ENCODE measurements at places on chromosomes 11 and 22.
A peak's percentile ranks its signal among the peaks of the same experiment; 100 is the strongest.

DNA sequence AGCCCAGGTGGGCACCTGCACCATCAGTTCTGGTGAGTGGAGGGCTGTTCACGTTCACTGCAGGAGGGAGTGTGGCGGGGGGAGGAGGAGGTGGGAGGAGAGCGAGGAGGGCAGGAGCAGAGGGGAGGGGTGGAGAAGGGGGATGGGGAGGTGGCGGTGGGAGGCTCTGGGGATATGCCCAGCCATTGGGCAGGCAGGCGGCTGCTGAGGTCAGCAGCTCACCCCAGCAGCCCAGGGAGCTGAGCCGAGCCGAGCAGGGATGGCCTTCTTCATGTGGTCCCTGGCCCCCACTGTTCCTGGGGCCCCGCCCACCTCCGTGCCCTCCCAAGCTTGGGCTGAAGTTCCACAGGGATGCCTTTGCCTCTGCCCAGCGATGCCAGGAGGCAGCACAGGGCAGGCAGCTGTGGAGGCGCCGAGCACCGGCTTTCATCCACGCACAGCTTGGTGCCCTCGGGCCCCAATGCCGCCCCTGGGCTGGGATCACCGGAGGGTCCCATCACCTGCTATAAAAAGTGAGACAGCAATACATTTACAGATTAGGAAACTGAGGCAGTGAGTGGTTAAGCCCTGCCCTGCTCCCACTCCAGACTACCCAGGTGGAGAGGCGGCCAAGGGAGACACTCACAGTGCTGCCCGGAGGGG, 21.6 kb downstream of the RTN4R start:
- no peak for DNase-seq

GRCh38 chr11:26715133-26715532, 6.7 kb downstream of the SLC5A12 start:
- no peak for DNase-seq

- peak; percentile 86 for DNase-seq
Observed at GRCh38 chr11:131867457-131868257, 497.2 kb downstream of the NTM start.

DNA sequence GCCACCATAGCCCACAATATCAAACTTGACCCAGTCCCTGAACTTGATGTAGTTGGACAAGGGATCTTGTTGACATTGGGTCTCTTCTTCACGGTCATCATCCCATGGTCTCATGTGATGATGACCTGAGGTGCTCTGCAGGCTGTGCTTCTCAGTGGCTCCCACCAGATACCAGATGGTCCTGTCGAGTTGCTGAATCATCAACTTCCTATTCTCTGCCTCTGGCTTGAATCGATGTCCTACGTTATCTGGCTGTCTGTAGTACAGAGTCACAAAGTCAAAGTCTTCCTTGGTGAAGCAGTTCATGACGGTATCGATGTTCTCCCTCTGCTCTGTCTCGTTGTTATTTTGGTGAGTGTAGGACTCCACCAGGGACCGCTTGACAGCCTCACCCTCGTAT, 145.7 kb upstream of the ALDH3B2 start:
- DNase-seq, result no peak

- peak; percentile 28 for DNase-seq
Observed at GRCh38 chr11:75667831-75668450, 897 bp downstream of the MAP6 start.

GRCh38 chr22:30435674-30436126, 10.1 kb downstream of the MTFP1 start:
- DNase-seq, result no peak

GRCh38 chr11:69215216-69215615, 59.5 kb downstream of the SMIM38 start:
- DNase-seq, result no peak

GRCh38 chr11:45702511-45702910, 37.1 kb upstream of the CHST1 start:
- no peak for DNase-seq

DNA sequence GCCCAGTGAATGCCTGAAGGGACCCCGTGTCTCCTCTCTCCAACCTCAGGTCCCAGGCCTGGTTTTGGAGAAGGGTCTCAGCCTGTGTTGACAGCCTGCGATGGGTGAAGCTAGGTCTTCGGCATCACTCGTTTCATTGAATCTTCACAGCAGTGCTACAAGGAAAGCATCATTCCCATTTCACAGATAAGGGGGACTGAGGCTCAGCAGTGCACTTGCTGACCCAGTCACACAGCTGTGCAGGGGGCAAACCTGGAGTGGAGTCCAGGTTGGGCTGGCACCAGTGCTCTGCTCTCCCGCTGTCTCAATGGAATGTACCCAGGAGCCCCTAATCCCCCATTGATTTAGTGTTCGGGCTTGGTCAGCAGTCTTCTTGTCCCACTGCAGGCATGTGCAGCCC, 10.9 kb upstream of the YWHAH start:
- DNase-seq, result no peak

DNA sequence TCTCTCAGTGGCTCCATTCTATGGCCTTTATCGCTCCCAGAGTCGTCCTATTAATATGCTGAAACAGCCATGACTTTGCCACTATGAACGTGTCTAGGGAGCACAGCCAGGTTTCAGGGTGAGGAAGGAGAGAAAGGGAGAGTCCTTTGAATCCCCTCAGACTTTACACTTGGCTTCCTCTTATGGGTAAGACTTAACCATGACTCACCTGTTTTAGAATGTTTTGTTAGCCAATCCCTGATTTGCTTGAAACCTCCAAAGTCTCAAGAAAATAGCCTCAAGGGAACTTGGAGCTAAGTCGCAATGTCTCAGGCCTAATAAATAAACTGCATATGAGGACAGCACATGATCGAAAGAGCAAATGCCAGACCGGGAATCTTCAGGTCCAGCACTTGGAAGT, 131.2 kb upstream of the RCN1 start:
- peak; percentile 37 for DNase-seq

- peak; percentile 53 for DNase-seq
Observed at GRCh38 chr11:122100037-122100755, 15.8 kb downstream of the BLID start.

DNA sequence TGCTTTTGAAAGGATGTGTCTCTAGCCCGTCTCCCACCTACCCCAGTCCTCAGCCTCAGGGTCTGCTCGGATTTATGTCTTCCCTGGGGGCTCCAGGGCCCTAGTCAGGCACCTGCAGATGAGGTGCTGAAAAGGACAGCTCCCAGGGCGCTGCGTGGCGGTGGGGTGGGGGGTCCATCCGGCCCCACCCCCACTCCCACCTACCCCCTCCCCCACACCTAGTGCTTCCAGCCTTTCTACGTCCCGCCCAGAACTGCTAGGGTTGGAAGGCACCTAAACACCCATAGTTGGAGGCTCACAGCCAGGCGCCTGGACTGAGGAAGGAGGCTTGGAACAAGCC, 1.4 kb upstream of the ROBO3 start:
- no peak for DNase-seq

- DNase-seq, result no peak
Observed at GRCh38 chr11:76339221-76339620, 41.7 kb downstream of the THAP12 start.

GRCh38 chr22:42619261-42620063, 4.8 kb upstream of the POLDIP3 start:
- no peak for DNase-seq

DNA sequence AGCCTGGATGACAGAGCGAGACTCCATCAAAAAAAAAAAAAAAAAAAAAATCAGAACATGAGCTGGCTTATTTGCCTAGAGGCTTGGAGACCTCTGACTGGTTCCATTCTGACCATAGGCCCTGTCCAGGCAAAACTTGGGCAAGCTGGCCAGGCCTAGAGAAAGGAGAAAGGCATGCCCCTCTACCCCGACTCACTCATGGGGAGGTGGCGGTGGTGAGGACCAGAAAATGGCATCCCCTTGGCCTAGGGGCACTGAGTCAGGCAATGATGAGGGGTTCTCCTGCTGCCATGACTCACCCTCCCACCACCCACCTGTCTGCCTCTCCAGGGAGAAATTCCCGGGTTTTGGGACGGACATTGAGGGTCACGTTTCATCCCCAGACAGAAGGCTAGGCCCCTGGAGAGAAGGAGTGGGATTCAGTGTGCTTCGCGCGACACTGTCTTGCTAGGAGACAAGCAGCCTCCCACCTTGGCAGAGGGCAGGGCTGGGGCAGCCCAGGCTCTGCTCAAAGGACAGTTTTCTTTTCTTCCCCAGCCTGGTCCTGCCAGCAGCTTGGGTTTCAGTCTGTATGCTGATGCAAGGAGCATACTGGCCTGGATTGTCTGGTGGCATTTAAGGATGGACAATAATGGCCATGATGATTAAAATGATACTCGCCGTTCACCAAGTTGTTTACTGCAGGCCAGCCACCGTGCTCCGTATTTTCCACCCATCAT, 17.2 kb downstream of the TOB2 start:
- DNase-seq, result peak; percentile 51

GRCh38 chr11:112361396-112361795, 100.7 kb upstream of the PLET1 start:
- no peak for DNase-seq
